Activated CD4-positive, alpha-beta T cell treated with anti-CD3 and anti-CD28 coated beads, Interleukin-2, Interleukin-6, amounts not matched to agents 100 ng/mL and 50 ng/mL, durations not matched to agents 16 hours and 8 hours (primary cell): ENCODE measurements at places on chromosomes 2 and 18.
A peak's percentile ranks its signal among the peaks of the same experiment; 100 is the strongest.

DNA sequence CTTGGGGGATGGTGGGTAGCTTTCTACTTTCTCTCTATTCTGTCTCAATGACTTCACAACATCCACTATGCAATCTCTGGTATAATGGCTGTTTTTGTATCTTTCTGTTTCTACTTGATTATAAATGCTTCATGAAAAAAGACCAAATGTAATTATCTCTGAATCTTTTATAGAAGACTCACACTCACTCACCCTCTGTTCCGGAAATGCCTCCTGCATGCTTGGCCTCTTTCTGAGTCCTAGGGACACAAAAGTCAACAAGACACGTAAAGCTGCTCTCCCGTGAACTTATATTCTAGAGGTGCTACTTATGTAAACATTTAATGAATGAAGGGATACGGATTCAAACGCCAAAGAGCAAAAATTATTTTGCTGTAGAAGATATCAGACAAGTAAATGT, 502.2 kb upstream of the SOX11 start:
- no peak for DNase-seq

DNA sequence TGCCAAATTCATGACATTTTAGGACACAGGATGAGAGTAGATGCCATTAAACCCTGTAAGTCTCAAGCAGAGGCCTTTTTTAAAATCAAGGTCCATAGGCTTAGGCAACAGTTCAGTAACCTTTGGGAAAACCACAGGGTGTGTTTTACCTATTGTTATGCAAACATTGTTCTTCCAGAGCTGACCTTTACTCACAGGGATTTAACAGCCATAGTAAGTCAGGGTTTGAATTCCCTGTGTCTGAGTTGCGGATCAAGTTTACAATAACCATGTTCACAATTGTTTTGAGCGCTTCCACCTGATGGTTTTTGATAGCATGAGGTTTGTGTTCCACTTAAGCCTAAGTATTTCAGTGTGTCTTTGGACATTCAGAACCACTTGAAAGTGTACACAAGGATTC, 160.1 kb upstream of the BOD1L2 start:
- no peak for DNase-seq

- no peak for DNase-seq
Measured at GRCh38 chr2:62565309-62565908, 59.4 kb upstream of the TMEM17 start.

GRCh38 chr2:211453311-211453887, 897.0 kb downstream of the CPS1 start:
- no peak for DNase-seq

GRCh38 chr2:29295845-29296244, 180.6 kb downstream of the CLIP4 start:
- peak; percentile 11 for DNase-seq
